Stimulated activated CD4-positive, alpha-beta T cell treated with anti-CD3 and anti-CD28 coated beads, Interleukin-1b, Interleukin-23, amount 100 ng/mL, for 24 hours (primary cell): ENCODE measurements at places on chromosomes 12 and 14.

DNA sequence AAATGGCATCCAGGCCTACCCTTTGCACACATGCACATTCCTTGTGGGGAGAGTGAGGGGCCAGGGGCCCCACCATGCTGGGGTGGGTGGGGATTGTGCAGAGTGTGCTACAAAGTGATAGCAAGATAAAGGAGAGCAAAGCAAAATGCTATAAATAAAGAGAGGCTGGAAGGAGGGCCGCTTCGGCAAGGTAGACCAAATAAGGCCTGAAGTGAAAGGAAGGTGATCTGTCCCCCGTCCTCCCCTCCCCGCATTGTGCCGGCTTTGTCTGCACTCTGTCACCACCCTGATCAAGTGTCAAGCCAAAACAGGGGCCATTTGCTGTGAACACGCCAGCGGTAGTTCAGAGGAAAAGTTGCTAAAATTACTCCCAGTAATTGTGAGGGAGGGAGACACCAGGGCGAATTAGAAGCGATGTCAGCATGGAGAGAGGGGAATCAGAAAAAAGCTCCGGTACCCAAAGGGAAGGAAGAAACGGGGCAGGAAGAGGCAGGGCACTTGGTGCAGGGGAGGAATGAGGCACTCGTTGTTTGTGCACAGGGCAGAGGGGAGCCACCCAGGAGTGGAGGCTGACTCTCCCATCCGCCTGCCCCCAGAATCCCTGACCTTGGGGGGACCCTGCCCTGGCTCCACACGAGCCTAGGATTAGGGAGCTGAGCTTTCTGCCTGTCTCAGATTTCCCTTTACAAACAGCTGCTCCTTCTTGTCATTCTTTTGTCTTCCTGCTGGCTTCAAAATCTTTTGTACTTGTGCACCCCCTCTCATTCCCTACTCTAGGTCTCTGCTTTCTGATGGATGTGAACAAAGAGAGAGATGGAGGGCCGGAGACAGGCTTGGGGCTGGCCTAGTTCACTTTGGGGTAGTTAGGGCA lies 2.9 kb upstream of the MYH7 start:
- DNase-seq = no peak

DNA sequence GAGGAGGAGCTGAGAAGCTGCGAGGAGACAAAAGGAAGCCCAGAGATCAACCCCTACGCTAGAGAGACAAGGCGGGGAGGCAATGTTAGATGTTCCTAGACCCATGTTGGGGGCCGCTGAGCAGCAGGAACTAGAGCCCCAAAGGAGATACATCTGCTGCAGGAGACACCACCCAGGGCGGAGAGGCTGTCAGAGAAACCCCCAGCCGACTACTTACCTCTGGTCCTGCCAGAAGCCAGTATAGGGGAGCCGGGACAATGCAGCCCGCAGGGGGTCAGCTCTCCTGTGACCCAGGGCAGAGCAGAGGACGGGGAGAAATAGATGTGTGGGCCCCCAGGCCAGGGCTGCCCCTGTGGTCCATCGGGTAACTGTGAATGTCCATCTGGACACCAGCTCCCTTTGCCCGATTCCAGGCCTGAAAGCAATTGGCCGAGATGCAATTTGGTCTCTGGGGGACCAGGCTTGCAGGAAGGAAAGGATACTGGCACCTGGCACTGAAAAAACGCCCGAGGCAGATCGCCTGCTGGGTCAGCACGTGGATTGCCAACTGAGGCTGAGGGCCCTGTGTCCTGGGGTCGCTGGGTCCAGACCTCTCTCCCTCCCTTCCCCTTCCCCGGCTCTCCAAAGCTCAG lies 34.9 kb downstream of the SYNE3 start:
- no peak for DNase-seq

GRCh38 chr12:81627336-81628189 lies 131.6 kb downstream of the PPFIA2 start:
- DNase-seq = no peak

- no peak for DNase-seq
These were observed 305 bp upstream of the SLC16A7 start for GRCh38 chr12:59595565-59595882.

- DNase-seq = peak; percentile 52
These were observed at the start of gene KTN1 for GRCh38 chr14:55579724-55580469. Gene KTN1 (plus strand): TSS chr14:55580207. CDS start chr14:55612049, 31,842 bp downstream.
